ENCODE measurements at places on chromosomes 2 and 18. TPM values are rescaled to one million over a fixed set of nuclear protein-coding genes. Genes with fewer than 3 reads are reported as not detected.

Gene BARD1
- total RNA-seq = 15.4 TPM

Gene TDRD15
- total RNA-seq = 0.24 TPM

Gene SCN2A
- 14.3 TPM for total RNA-seq

Gene MBOAT2
- 26.5 TPM for total RNA-seq

Gene SH3BP4
- 41.1 TPM for total RNA-seq

Gene SP110
- 21.9 TPM for total RNA-seq
